NCI-H2081 (cell line): ENCODE measurements at places on chromosomes 13 and 19.

GRCh38 chr19:7415163-7415856 is 66.6 kb downstream of the ARHGEF18 start:
- no peak for DNase-seq

- no peak for DNase-seq
These were observed 29.0 kb downstream of the UPF1 start for GRCh38 chr19:18860725-18861124.

GRCh38 chr13:26653842-26654241 is 96.4 kb downstream of the WASF3 start:
- no peak for DNase-seq

GRCh38 chr19:6963937-6964336 is 57.3 kb downstream of the MBD3L2B start:
- DNase-seq = no peak

- no peak for DNase-seq
These were observed 4.7 kb downstream of the ARHGAP33 start for GRCh38 chr19:35780058-35780457.

DNA sequence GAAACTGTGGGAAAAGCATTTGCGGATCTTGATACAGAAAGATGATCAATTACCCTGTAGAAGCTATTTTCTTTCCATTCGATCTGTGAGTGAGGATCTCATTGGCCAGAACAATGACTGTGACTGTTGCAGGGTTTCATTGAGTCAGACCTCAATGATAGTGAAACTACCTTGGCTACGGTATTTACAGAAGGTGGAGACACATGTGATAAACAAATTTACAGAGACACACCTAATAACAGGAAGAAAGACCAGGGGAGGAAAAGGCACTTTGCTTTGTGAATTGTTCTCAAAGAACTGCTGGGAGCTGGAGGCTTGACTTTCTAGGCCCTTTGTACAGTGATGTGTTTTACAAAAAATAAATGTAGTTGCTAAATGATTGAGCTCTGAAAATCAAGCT is 19.9 kb upstream of the ARGLU1 start:
- DNase-seq = peak; percentile 16

DNA sequence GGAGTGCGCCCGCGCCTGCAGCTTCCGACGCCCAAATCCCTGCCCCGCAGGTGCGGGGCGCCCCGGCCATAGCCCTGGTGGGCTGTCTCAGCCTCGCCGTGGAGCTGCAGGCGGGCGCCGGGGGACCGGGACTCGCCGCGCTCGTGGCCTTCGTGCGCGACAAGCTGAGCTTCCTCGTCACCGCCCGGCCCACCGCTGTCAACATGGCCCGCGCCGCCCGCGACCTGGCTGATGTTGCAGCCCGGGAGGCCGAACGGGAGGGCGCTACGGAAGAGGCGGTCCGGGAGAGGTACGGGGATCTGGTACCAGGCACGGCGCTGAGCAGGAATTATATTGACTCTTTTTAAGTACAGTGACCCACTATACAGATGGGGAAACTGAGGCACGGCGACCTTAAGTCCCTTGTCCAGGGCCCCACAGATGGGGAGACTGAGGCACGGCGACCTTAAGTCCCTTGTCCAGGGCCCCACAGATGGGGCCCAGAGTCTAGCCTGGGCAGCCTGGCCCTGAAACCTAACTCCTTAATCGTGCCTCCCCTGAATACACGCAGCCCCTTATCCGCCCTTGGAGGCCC is 586 bp downstream of the MRI1 start:
- no peak for DNase-seq

GRCh38 chr13:41465898-41466320 is 8.6 kb downstream of the RGCC start:
- no peak for DNase-seq

DNA sequence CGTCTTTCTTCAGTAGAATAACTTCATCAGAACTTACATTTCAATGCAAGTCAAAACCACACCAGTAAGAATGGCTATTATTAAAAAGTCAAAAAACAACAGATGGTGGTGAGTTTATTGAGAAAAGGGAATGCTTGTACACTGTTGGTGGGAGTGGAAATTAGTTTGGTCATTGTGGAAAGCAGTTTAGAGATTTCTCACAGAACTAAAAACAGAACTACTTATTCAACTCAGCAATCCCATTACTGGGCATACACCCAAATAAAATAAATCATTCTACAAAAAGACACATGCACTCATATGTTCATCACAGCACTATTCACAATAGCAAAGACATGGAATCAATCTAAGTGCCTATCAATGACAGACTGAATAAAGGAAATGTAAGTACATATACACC is 231.2 kb downstream of the NHLRC3 start:
- no peak for DNase-seq

- DNase-seq = no peak
These were observed 656 bp downstream of the ZNF155 start for GRCh38 chr19:43984687-43985000.

GRCh38 chr13:111634410-111634809 is 314.0 kb downstream of the TEX29 start:
- no peak for DNase-seq

- DNase-seq = no peak
These were observed 41.0 kb downstream of the CCDC70 start for GRCh38 chr13:51902776-51903175.

GRCh38 chr19:40567040-40567749 is 9.5 kb upstream of the SHKBP1 start:
- DNase-seq = no peak

- no peak for DNase-seq
These were observed 47.1 kb downstream of the B3GLCT start for GRCh38 chr13:31246918-31247317.

DNA sequence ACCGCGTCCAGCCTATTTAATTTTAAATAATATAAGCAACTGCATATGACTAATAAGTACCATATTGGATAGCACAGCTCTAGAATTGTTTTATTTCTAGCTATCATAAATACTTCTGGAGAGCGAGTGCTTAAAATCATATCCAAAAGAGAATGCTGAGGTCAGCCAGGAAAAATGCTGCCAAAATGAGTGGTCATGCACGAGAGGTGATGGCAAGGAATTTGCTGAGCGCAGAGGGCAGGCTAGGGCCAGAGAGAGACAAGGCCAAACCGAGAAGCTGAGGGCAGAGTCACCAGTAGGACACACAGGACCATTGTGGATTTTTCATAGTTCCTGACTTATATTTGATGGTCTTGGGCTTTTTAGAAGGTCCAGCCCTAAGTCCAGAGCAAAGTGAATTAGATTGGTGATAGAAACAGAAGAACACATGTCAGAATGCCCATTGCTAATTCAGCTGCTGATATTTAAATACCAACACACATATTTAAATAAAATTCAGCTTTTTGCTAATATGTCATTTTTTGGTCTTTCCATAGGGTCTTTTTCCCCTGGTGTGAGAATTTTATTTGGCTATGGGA is 33.6 kb upstream of the UBL3 start:
- DNase-seq = no peak

DNA sequence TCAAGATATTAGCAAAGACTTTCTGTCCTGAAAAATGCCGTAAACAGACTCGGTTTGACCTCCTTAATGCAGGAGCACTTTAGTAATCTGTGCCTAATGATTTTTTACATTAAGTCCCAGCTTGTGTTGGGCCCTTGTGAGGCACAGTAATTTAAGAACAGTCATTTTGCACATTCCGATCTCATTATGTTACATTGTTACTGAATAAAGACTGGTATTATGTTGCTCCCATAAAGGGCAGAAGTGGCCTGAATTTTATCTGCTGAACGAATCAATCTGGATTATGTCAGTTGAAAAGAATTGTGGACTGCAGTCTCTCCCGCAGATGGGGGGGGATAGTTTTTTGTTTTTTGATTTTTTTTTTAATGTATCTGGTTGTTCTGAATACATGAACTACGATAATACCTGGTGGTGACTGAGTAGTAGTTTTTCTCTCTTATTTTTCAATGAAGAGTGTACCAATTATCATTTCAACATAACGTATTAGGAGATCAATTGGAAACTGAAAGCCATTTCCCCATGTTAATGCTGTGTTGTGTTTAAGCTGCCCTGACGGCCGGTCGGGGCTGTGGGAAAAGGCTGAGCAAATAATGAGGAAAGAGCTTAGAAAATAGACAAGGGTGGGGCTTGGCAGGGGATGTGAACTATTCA is 290.2 kb downstream of the ZNF536 start:
- no peak for DNase-seq

GRCh38 chr19:39514840-39515550 is at the start of gene SELENOV:
Gene SELENOV, plus strand, starts transcription at chr19:39515139. Its CDS starts 74 bp downstream, at chr19:39515213.
- DNase-seq = peak; percentile 3

DNA sequence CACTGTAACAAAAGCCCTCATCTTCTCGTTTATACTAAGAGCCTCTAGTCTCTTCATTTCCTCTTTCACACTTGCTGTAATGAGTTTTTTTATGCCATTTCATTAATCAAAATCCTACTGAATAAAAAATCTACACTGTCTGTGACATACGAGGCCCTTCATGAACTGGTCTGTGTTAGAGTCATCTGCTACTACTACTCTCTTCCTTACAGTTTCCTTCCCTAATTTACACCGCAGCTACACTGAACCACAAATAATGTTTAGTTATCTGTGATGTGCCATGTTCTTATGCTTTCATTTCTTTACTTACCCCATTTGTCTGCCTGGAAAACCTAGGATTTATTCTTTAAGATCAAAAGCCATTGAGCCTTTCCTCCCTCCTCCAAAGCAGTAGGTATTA is 16.0 kb downstream of the UFM1 start:
- DNase-seq = no peak

DNA sequence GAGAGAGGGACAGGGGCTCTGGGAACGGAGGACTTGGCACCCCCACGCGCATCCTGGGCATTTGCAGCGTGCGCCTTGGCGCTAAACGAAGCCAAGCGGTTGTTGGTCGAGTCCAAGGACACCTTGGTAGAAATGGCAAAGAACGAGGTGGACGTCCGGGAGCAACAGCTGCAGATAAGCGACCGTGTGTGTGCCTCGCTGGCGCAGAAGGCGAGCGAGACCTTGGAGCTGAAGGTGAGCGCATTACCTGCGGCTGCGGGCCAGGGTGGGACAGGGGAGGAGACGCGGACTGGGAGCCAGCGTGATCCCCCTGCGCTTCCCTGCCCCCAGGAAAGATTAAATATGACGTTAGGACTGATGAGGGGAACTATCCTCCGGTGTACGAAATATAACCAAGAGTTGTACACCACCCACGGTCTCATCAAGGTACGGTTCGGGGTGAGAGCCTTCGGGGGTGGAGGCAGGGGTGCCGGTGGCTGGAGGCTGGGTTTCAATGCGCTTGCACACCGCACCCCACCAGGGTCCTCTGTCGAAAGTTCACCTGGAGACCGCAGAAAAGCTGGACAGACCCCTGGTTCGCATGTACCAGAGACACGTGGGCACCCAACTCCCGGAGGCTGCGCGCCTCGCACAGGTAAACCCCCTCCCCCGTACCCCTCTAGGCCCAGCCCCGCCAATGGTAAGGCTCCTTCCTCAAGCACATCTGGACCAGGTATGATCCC is 27.8 kb upstream of the CASP14 start:
- DNase-seq = no peak

DNA sequence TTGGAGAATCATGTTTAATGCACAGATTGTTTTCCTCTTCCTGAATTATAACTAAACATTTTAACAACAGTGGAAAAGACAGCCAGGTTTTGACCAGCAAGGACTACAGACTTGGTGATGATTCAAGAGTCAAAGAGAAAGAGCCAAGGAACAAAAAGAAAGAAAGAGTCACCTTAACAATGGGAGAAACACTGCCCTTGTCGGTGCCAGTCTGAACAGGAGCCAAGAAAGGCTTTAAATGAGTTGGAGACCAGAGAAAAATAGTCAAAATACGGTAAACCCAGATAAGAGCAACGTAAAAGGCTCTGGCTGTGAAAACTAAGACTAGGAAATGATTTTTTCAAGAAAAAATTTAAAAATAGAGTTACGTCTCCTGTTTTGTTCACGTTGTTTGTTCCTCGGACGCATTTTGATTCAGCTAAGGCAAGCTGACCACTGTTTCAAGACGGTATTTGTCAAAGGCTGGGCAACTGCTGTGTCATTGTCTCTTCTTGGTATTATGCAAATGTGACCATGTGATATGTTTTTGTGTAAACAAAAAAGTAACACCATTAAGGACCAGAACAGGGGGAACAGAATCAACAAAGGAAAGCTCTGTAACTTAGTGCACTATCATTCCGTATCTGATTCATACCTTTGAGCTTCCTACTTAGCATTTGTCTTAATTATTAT is 634.5 kb downstream of the LIG4 start:
- peak; percentile 28 for DNase-seq
